ENCODE measurements at places on chromosomes 12 and 14. TPM values are rescaled to one million over a fixed set of nuclear protein-coding genes. Genes with fewer than 3 reads are reported as not detected.

PLEKHD1 gene
- total RNA-seq = 0.15 TPM

CCDC197 gene
- total RNA-seq = not detected

PELI2 gene
- total RNA-seq = 5.5 TPM

KSR2 gene
- not detected for total RNA-seq

FRMD6 gene
- 3.3 TPM for total RNA-seq
